Ovary (tissue), 10 donors: ENCODE measurements at places on chromosomes 2 and 18.

- no peak for DNase-seq
Observed at GRCh38 chr18:8849696-8850095, 144.3 kb downstream of the MTCL1 start.

DNA sequence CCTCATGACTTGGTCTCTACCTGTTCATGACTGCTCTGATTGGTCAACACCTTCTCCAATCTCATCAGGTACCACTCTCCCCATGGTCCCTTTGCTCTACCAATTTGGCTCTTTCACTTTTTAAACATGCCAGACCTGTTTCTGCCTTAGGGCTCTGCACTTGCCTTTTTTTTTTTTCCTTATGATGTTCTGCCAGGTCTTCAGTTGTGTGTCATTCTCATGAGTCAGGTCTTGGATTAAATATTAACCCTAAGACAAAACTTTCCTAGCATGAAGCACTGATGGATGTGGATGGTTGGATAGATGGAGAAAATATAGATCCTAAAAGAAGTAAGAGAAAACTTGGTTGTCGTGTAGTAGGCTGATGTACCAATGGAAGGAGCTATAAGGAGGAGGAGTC, 219.3 kb downstream of the TTC32 start:
- no peak for DNase-seq

DNA sequence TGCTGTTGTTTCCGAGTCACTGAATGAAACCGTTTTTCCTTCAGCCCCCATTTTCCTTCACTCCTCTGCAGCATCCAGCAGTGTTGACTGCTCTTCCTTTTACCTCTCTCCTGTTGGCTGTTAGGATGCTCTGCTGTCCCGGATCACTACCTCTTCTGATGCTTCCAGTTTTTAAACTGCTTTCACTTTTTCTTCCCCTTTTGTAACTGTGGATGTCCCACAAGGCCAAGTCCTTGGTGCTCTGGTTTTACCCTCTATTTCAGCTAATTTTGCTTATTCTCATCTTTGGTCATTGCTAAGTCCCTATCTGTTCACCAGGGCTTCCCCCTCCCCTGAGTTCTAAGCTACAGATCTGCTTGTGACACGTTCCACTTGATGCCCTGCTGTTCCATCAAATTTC, 39.4 kb upstream of the MAP4K3 start:
- no peak for DNase-seq

- DNase-seq, result peak; percentile 28
Observed at GRCh38 chr18:35407871-35408481, 30.8 kb upstream of the ZNF396 start.

GRCh38 chr18:63368611-63369010, 1.6 kb upstream of the KDSR start:
- no peak for DNase-seq

DNA sequence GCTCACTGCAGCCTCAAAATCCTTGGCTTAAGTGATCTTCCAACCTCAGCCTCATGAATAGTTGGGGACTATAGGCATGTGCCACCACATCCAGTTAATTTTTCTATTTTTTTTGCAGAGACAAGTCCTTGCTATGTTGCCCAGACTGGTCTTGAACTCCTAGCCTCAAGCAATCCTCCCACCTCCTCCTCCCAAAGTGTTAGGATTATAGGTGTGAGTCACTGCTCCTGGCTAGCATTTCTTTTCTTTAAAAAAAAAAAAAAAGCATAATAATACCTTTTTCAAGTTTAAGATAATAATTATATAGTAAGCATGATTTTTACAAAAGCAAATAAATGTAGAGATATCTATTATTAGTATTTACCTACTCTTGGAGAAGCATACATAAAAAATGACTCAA, 36.1 kb downstream of the PPP4R1 start:
- no peak for DNase-seq

DNA sequence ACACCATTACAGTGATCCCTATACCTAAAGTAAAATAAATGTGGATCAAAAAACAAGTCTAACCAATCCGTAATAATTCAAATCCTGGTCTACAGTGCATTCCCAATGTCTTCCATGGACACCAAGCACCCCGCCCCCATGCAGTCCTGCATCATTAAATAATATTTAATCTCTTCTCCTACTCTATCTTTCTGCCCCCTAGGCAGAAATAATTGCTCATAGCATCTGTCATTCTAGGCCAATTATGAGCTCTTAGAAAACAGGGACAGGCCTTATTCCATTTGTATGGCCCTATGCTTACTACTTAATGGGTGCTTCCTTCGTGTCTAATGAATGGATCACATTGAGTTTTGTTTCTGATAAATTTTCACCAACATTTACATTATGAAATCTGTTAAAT, 66.4 kb downstream of the PAX3 start:
- DNase-seq, result no peak

DNA sequence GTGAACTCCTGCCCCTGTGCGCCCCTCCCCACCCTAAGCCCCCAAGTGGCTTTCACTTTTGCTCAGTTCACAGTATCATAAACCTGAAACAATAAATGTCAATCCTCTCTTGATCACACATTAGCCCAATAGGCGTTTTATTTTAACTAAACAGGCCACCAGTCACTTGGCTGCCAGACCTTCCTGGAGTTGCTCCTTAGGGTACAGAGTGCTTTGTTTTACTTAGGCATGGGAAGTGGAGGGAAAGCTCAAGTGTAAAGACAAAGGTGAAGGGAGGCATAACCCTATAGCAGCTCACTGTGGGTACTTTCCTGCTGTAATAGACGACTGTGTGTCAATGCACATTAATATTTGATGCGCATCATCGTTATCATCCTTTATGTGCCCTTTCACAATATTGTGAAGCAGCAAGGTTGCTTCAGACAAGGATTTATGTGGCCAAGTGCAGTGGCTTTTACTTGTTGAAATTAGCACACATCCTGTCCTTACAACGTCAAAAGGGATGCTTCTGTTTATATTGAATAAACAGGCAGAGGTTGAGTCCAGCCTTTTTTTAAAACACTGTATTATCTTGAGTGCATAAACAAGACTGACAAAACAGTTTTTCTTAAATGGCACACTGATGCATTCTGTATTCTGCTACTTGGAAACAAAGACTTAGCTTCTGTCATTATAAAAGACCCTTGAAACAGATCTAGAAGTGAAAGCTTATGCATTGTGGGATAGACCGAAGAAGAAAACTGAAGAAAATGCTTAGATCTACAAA, 168.5 kb downstream of the TMEFF2 start:
- no peak for DNase-seq

- DNase-seq, result no peak
Observed at GRCh38 chr2:218437969-218438368, 19.0 kb downstream of the VIL1 start.

GRCh38 chr18:49693717-49694005, 119.7 kb downstream of the ACAA2 start:
- no peak for DNase-seq

GRCh38 chr2:237873897-237874551, 14.6 kb downstream of the RAMP1 start:
- peak; percentile 43 for DNase-seq

DNA sequence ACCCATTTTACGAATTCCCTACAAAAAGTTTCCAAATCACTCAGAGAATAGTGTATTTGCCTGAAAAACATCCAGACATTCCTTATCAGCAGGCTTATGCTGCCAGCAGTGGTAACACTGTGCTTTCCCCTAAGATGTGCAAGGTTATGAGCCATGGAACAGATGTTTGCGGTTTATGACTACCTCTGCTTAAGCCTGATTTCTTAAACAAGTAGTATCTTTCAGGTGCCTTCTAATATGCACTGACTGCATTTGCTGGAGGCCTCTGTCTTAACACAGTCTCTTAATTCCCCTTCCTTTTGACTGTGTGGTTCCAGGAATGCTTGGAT, 54.8 kb downstream of the CDC42EP3 start:
- DNase-seq, result no peak

DNA sequence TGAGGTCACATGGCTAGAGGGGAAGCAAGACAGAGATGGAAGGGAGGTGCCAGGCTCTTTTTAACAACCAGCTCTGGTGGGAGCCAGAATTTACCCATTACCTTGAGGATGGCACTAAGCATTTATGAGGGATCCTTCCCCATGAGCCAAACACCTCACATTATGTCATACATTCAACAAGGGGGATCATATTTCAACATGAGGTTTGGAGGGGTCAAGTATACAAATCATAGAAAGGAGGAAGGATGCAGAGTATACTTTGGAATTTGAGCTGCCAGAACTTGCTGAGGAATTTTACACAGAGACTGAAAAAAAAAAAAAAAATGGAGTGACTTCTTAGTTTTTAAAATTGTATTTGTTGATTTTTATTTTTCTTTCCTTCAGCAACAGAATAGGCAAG, 891.4 kb downstream of the CCDC85A start:
- DNase-seq, result no peak

GRCh38 chr2:173136067-173136466, 60.4 kb downstream of the MAP3K20 start:
- DNase-seq, result no peak

DNA sequence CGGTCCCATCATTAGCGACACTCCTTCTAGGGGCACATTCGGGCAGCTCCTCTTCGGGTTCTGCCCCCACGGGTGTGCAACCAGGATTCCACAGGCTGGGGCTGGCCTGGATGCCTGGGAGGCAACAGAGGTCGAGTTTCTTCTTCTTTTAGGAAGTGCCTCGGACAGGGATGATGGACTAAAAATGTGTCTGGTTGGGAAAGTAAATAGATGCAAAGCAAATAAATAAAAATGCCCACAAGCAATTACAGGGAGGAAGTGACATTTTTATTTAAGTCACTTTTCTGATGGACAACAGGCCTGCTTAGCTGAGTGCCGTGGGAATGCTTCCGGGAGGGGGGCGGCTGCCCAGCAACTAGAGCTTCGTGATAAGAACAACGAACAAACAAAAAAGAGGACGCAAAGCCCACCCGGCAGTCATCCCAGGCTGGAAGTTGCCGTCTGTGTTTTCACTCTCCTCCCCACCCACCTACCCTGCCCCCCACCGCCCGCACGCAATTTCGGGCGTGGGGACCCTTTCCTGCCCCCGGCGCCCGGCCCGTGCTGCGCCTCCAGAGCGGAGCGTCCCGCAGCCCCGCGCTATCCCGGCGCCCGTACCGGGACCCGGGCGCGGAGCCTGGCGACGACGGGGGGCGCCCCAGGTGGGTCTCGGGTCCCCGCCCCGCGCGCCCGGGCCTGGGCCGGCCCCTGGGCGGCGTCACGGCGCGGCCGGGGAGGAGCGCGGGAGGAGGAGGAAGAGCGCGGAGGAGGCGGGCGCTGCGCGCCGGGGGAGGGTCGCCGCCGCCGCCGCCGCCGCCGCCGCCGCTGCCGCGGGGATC, 412 bp upstream of the NCK2 start:
- peak; percentile 66 for DNase-seq

- DNase-seq, result peak; percentile 88
Observed at GRCh38 chr18:10453806-10454680, at the start of gene APCDD1. Gene APCDD1 (plus strand): TSS chr18:10454635. CDS start chr18:10454982, 347 bp downstream.

DNA sequence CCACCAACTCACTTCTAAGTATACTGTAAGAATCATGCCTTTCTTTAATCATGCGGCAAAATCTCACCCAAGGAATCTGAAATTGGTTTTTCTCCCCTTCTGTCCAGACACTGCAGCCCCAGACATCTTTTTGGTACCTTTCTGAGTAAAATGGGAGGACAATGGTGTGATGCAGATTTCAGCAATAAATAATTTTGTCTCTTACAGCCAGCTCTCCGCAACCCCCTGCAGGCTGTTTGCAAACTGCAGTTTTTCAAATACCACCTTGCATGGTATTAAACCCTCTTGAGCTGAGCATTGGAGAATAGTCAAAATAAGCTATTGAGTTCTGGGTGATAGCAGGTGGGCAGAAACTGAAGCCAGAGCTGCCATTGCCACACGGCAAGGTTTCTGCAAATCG, 32.2 kb downstream of the GPR39 start:
- DNase-seq, result no peak

GRCh38 chr2:70143314-70144150, 47.3 kb downstream of the C2orf42 start:
- peak; percentile 58 for DNase-seq

DNA sequence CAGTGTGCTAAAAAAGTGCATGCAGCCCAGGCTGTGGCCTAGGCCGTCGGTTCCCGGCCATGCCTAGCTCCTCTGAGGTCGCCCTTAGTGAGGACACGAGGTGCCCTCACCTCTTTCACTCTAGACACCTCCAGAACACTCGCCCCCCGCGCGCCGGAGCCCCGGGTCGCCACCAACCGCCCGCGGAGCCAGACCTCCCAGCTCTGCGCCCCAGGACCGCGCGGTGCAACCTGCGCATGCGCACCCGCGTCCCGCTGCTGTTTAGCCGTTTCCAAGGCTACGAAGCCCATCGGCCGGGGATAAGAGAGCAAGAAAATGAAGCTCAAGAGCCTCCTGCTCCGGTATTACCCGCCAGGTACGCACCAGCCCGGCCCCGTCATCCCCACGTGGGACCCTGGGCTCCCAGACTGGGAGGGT, at the start of gene DAW1:
TSS of gene DAW1 (plus strand) at position 257 of the 417 bp plus-strand sequence. CDS start at position 316, 59 bp downstream.
- DNase-seq, result peak; percentile 14

DNA sequence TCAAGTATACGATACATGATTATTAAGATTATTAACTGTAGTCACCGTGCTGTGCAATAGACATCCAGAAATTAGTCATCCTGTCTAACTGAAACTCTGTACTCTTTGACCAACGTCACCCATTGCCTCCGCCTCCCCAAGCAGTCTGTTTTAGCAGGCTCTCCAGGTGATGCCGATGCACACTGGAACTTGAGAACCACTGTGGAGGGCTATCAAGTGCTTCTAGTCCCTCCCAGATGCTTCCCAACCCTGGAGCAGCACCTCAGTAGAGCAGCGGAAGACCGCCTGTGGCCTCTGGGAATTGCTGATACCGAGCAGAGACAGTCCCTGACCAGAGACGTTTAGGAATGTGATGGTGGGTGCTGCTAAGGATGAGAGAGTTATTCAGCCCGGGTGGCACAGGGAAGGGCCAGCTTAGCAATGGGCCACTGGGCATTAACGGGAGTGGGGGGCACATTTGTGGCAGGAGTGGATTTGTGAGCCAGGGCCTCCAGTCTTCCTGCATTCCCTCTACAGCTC, 50.7 kb downstream of the LIPG start:
- no peak for DNase-seq

DNA sequence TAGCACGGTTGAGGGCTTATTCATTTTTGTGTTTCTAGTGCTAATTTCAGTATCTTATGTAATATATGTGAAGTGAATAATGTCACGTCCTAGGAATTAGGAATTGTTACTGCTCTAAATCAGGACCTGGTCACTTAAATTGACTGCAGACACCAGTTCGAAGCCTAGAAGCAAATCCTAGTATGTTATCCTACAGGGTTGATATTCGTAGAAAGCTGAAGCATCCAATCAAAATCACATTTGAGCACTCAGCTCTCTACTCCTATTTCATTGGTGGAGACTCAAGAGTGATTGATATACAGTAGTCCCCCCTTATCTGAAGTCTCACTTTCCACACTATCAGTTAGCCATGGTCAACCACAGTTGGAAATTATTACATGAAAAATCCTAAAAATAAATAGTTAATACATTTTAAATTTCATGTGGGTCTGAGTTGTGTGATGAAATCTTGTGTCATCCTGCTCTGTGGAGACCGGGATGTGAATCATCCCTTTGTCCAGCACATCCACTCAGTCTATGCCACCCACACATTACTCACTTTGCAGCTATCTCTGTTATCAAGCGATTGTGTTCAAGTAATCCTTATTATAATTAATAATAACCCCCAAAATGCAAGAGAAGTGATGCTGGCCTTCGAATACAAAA, 35.2 kb upstream of the SCN9A start:
- no peak for DNase-seq
